ENCODE measurements at places on chromosomes 4 and X.

DNA sequence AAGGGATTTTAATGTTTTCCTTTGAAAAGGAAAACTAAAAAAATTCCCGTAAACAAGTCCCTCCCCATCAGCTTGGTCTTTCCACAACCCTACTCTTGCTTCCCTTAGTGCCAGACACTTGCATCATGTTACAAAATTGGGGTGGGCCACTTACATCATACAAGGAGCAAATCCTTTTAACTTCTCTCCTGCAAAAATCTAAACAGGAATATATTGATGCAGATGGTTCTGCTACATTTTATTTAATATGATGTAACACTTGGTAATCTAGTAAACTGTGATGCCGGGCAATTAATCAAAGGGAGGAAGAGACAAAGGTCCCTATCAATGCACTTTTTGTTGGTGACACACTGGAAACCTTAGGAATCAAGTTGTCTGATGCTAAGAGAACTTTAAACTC lies 125.3 kb downstream of the UBE2K start:
- DNase-seq = no peak

DNA sequence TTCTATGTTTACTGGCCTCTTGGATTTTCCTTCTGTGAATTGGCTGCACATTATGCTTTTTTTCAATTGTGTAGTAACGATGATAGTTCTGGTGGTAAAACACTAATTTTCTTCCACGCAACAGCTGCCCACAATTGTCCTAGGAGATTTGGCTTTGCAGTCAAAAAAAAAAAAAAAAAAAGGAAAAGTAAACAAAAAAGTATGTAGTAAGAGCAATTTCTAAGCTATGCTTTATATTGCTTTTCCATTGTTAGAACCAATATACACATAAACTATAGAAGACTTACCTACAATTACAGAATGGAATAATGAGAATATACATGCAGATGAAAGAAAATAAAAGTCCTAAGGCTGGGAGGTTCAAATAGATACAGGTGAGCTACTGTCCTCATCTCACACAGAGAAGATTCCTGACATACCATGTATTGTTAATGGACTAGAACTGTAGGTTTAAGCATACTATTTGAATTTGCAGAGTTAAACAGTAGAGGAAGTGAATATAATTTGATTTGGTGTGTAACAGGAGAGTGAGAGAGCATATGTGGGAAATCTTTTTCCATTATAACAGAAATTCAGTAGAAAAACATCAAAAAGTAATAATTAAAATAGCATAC lies 976.2 kb downstream of the RAB28 start:
- no peak for DNase-seq

- no peak for DNase-seq
These were observed 332.4 kb downstream of the SLC7A11 start for GRCh38 chr4:137909529-137910309.

GRCh38 chr4:30601070-30601865 lies 118.9 kb upstream of the PCDH7 start:
- no peak for DNase-seq

DNA sequence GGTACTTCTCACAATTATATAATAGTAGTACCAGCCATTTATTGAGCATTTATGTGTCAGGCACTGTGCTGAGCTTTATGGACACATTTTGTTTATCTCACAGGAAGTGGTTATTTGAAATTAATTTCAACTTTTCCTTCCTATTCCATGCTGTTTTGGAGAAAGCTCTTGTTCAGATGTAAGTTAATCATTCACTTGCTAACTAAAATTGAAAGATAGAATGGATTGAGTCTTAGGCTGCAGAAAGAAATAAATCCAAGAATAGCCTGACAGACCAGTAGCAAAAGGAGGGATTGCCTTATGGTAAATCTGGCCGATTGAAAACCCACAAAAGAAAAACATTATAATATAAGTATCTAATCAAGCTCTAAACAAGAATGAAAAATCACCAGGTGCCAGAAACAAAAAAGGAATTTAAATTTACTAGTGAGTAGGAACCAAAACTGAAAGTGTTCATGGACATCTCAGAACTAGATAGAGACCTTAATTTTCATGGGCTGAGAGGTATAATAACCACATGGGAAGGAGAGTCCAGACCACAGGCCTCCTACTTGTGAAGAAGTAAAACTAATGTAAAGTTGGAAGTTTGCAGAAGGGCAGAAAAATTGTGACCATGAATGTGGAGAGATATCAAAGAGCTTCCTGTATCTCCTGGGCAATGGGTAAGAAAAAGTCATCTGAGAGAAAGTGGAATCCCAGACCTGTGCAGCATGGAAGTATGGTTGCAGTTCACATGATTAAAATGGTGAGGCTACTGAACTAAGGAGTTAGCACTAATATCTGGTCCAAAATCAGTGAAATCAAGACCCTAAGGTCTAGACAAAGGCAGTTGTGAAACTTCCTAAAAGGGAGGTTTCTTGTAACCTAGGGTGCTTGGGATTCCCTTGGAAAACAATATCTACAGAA lies 38.0 kb downstream of the RADX start:
- no peak for DNase-seq

DNA sequence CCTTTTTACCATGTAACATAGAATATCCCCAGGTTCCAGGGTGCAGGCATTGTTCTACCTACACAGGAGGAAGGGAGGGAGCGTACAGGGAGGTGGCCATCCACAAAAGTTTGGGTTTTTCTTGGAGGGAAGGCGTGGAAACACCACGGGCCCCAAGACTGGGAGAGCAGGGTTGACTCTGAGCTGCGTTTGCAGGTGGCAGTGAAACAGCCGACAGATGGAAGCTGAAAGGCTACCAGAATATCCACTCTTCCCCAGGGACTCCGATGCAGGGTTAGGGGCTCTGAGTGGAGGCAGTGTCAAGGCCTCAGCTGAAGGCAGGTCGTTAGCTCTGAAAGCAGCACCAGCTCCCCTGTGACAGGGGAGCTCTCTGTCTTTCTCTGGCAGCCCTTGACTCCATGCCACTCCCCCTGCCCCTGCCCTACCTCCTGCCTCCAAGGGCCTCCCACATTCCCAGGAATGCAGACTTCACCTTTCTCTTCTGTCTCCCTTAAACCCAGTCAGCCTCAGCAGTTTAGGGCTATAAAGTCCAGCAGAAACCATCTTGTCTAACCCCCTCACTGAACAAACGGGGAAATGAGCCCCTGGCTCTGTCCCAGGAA lies 14.0 kb upstream of the GLOD5 start:
- no peak for DNase-seq

DNA sequence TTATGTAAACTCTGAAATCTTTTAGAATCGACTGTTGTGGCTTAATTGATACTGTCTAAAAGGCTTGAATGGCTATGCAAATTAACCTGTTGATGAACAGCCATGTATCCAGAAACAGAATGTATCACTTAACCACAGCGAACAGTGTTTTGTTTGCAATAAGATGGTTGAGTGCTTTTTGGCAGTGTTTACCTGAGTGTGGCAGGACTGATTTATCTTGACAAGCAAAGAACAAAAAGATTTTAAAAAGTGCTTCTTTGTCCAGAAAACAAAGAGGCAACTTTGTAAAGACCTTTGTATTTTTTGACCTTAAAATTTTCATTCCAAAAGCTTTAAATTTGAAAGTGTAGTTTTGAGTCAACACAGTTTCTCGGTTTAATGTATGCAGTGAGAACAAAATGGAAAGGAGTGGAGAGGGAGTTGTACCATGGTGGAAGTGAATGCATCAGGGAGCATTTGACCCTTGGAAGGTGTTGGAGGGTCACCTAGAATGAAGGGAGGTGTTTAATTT lies 18.0 kb downstream of the ARHGAP10 start:
- DNase-seq = no peak

DNA sequence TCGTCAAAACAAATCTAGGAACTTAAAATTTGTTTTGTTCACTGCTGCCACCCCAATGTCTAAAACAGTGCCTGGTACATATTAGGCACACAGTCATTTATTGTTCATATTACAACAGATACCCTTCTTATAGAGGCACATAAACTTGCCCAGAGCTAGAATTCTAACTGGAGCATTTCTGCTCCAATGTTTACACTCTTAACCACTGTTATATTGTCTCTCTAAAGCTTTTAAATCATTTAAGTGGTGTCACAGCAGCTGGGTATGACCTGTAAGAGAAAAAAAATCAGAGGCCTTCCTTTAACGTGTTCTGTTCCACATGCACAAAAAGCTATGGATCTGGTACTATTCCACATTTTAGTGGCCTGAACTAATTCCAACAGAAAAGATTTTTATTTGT lies 3.0 kb downstream of the UBE2D3 start:
- no peak for DNase-seq

- DNase-seq = no peak
These were observed 313.2 kb downstream of the RAPGEF2 start for GRCh38 chr4:159416073-159416472.

Measured in stimulated activated CD4-positive, alpha-beta T cell treated with anti-CD3 and anti-CD28 coated beads, Interleukin-2, amount 100 ng/mL, for 4 hours (primary cell).